ENCODE measurements at places on chromosomes 13 and 19.

DNA sequence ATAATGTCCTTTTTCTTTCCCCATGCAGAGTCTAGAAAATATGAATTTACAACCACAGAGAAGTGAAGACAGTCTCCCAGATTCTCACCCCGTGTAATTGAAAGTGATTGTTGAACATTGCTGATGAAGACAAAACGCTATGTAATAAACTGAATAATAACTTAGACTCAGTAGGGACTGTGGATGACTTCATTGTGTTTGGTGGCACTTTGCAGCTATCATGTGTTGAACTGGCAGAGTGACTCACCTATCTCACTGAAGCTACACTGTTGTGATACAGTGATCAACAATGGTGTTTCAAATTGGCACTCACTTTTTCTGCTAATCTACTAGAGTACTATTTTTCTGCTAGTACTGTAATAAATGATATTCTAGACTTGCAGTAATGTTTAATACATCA lies 261.3 kb downstream of the DACH1 start:
- DNase-seq: no peak

DNA sequence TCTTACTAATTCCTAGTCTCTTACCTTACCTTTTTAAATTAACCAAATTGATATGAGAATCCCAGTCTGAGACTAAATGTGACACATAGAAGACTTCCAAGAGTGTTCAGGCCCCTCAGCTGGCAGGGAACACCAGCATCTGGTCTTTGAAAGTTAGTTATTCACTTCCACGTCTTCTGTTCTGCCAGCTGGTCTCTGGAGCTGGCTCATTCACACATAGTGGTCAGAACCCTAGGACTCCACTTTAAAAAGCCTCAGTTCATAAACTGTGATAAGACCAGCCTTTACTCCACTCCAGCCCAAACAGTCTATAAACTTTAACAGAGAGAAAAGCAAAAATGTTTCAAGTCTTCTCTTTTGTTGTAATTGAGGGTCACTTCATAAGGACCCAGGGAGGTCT lies 263.0 kb downstream of the DCT start:
- no peak for DNase-seq

GRCh38 chr13:50389726-50390125 lies 374.5 kb downstream of the KCNRG start:
- DNase-seq: no peak

DNA sequence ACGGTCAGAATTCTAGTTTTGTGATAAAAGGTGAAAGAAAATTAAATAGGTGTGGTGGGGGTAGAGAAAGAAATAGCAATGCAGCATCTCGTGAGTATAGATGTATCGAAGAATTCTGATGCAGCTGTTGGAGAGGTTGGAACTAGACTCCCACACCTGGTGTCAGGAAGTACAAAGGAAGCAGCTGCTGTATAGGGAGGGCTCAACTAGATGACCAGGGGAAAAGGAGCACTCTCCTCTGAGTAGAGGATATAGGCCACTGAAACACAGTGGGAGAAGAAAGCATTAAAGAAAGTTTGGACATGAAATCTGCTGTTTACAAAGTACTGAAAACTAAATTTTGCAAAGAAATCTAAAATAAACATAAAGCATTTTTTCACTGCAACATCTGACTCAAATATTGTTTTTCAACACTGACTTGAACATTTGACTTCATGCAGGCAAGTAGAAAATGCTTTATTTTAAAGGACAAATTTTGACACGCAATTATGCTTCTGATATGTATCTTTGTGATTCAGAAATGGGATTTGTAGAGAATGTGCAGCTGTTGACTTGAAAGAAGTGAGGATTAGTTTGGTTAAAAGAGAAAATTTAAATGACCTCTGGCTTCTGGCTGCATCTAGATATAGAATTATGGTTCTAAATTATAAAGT lies 82.2 kb downstream of the MIPEP start:
- no peak for DNase-seq

DNA sequence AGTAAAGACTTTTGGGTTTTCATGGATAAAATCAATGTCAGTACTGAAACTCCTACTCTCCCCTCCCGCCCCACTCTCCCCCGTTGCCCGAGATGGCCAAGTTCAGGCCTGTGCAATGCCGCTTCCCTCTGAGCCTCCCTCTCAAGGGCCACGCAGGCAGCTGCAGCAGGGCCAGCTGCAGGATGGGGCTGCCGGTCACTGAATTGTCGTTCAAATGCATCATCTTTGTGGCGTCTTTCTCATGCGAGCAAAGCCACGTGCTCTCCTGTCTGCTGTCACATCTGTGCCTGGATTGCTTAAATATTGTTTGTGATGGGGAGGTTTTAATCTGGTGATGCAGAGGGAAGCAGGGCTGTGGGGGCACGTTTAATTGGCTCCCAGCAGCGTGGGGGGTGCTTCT lies 26.6 kb downstream of the SHISA2 start:
- DNase-seq: no peak

Measured in nucleus accumbens (tissue), 56 donors.